GM10248 (cell line): ENCODE measurements at places on chromosomes 6 and 20.

- DNase-seq: no peak
Observed at GRCh38 chr6:148831064-148831463, 84.2 kb downstream of the UST start.

GRCh38 chr6:34525431-34526175 is 30.5 kb downstream of the SPDEF start:
- no peak for DNase-seq

DNA sequence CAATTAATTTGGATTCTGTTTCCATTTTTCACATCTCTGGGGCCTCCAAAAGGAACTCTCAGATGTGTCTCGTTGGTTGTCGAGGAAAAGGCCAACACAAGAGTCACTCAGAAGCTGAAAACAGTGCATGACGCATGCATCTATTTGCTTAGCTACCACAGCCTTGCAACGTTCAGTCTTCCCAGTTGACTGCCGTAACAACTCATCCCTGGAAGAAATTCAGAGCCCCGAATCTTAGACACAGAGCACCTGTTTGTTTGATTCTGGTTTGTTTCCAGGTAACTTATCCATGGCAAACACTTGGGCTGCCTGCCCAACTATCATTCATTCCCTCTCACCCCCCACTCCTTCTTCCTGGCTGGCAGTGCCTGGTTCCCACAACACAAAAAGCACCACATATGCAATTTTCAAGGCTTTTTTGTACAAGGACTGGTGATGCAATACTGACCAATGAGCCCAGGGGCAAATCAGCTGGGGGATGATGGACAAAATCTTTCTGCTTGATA is 60.5 kb downstream of the ZMYND8 start:
- DNase-seq: no peak

DNA sequence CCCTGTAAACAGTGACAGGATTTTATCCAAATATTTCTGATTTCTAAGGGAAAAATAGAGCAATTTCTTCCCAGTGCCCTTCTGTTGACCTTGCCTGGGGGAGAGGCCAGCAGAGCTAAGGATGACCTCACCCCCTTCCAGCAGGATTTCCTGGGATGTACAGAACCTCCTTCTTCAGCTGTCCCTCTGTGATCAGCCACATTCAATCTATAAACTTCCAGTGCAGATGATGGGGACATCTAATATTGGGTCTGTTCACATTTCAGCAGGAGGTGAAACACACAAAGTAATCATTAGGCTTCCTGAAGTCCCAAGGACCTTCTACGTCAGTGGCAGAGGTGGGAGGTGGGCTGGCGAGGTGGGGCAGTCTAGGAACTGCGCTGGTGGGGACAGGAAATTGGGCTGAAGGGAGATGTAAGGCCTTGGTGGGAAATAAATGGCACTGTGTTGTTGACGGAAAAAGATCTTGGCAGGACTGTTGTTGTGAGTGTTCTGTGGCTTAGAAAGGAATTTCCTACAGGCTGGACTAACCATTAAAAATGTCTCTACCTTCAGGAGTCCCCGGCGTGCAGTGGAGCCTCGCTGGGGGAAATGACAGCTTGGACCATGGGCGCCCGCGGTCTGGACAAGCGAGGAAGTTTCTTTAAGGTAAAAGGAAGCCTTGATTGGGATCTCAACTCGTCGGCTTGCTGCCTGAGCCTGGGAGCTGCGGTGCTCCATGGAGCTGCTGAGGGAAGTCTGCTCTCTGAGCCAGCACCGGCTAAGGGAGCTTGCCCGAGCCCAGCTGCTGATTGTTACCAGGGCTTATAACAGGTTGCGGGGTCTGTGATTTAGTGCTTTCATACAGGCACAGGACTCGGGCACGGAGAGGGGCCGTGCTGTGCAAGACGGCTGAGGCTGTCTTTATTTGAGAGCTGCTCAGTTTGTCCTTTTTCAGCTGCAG is 127.9 kb upstream of the NAA20 start:
- no peak for DNase-seq

DNA sequence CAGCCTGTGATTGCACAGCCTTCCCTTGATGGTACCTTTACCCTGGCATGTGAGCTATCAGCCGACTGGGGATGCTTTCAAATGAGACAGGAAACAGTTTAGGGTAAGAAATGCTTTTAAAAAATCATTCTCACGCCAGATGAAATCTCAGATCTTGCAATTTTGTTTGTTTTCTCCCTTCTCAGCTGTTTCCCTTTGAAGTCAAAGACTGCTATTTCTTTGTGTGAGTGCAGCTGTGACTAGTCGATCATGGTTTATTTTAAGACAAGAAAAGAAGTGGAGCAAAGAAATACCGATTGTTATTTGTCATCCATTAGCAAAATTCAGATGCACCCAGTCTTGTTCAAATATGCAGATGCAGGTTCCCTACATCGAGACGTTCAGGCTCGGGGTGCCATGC is 489.7 kb downstream of the QKI start:
- no peak for DNase-seq

DNA sequence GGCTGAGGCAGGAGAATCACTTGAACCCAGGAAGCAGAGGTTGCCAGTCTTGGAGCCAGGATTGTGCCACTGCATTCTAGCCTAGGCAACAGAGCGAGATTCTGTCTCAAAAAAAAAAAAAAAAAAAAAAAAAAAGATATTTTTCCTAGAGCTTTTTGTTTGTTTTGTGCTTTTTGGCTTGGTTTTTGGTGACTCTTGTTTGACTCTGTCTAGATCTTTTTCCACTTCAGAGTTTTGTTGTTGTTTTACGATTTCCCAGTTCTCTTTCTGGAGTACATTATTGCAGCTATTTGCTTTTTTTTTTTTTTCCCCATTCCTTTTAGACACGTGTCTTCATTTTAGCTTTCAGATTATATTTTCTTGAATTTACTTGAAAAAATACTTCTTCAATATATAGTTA is 67.0 kb upstream of the AKAP12 start:
- DNase-seq: no peak

- DNase-seq: no peak
Observed at GRCh38 chr6:27631609-27631916, 158.7 kb upstream of the ZNF184 start.
